Neural progenitor cell (in vitro differentiated cells): ENCODE measurements at places on chromosomes 13 and 19. TPM values are rescaled to one million over a fixed set of nuclear protein-coding genes. Genes with fewer than 3 reads are reported as not detected.

DNA sequence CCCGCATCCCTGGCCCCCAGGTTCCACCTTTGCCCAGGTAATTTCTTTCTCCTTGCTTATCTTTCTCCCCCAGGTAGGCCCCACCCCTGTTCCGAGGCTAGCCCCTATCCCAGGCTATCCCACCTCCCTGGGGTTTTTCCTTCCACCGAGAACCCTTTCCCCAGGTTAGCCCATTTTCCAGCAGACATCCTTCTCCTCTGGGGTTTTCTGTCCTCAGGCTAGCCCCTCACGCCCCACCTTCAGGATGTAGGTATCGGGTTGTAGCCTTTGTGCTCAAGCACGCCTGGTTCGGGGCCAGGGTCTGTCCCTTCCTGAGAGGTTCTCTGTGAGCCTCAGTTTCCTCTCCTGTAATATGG is 837 bp downstream of the FSD1 start:
- H3K36me3 ChIP-seq: no peaks in the 10 kb centered on the region
- no peak for DNase-seq
- no peak overlapping the region for H3K27ac ChIP-seq
- peaks cover 10% of the 10 kb centered on the region for H3K4me1 ChIP-seq
- no peaks in the 10 kb centered on the region for H3K27me3 ChIP-seq

GPC5 gene
- total RNA-seq: 0.07 and 0.77 TPM in 2 replicates

DNA sequence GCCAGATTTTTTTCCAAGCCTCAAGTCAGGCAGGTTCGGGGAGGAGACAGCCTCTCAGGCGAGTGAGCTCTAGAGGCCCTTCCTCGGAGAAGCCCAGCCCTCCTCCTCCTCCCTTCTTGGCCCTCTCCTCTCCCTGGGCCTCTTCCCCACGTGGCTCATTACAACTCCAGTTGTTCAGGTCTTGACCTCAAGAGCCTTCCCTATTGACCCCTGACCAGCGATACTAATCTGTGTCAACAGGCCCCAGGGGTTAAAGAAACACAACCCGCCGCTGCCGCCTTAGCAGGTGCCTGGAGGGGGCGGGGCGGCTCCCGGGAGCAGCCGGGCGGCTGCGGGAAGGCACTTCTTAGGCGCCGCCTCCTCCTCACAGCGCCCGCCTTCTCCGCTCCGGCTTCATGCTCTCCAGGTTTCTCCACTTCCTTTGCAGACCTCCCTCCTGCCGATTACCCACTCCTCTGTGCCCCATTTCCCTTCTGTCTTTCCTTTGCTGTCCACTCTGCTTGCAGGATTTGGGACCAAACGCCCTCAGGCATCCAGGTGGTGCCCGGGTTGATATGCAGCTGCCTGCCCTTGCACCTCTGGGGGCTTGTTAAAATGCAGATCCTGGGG is 51.0 kb downstream of the LYL1 start:
- no peak overlapping the region for H3K27ac ChIP-seq
- peak overlapping the region; percentile 16 for H3K4me3 ChIP-seq
- H3K4me1 ChIP-seq: peaks cover 58% of the 10 kb centered on the region
- H3K36me3 ChIP-seq: no peaks in the 10 kb centered on the region

- peak overlapping the region; percentile 96 for H3K27ac ChIP-seq
- peaks cover 29% of the 10 kb centered on the region for H3K4me1 ChIP-seq
- DNase-seq: no peak
- peak overlapping the region; percentile 93 for H3K4me3 ChIP-seq
These were observed 1.9 kb downstream of the LDLR start for GRCh38 chr19:11090997-11091702.

DNA sequence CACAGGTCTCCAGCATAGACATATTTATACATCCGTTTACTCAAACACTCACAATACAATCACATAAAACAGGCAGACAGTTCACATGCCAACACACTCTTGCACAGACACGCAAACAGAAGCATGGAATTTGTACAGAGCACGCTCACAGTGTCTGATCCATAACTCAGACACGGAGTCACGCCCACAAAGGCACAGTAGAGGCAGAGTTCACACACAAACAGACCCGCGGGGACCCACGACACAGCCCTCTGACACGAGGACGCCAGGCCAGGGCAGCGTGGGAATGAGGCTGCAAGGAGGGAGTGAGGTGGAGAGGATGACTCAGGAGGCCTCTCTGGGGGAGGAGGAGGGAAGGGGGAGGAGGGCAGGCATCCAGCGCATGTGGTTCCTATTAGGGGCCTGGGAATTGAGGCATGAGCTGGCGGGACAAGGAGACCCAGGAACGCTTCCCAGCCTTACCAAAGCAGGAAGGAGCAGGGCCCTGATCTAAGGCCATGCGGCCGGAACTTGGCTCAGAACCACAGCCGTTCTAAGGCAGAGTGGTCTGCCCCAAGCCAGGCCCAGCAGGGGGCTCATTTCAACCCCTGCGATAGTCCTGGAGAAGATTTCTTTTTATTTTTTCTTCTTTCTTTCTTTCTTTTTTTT is 9.1 kb upstream of the OLFM2 start:
- no peaks in the 10 kb centered on the region for H3K27me3 ChIP-seq
- DNase-seq: peak; percentile 31
- H3K4me3 ChIP-seq: no peak overlapping the region
- H3K36me3 ChIP-seq: no peaks in the 10 kb centered on the region
- H3K4me1 ChIP-seq: peaks cover 2% of the 10 kb centered on the region

DNA sequence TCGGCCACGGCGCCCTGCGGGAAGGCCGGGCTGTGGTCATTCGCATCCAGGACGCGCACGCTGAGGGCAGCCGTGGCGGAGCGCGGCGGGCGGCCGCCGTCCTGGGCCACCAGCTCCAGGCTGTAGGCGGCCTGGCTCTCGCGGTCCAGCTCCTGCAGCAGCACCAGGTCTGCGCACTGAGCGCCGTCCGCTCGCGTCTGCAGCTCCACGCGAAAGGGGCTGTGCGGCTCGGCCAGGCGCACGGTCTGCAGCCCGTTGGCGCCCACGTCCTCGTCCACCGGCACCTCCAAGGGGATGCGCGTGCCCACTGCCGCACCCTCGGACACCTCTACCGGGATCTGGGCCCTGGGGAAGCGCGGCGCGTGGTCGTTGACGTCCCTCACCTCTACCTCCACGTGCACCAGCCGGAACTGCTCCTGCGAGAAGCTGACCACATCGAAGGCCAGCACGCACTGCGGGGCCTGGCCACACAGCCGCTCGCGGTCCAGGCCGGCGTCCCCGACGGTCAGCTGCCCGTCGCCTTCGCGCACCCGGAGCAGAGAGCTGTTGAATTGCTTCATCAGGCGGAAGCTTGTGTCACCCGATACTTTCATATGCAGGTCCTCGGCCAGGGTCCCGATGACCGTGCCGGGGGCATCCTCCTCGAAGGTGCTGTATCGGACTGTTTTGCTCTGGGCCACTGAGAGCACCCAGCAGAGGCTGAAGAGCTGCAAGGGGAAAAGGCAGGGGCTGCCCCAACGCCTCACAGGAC is 583 bp downstream of the PCDH8 start:
- peaks cover 24% of the 10 kb centered on the region for H3K4me1 ChIP-seq
- DNase-seq: peak; percentile 34
- peaks cover 95% of the 10 kb centered on the region for H3K27me3 ChIP-seq
- H3K27ac ChIP-seq: no peak overlapping the region
- no peaks in the 10 kb centered on the region for H3K36me3 ChIP-seq

DNA sequence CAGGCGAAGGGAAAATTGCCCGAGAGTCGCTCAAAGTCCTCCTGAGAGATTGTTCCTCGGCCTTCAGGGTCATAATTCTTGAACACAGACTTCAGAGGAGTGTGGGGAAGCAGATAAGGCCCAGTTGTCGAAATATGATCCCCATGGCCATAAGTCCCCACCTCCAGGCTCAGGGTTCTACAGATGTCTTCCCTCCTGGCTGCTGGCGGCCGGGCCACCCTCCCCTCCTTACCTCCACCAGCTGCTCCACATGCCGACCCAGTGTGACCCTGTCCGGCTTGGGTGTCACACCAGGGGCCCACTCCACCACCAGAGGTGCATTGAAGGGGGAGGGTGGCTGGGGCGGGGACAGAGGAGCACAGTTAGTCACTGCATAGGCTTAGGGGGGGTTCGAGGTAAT is 10.1 kb downstream of the FAM98C start:
- H3K4me3 ChIP-seq: no peak overlapping the region
- DNase-seq: no peak
- H3K27me3 ChIP-seq: peaks cover 2% of the 10 kb centered on the region
- H3K36me3 ChIP-seq: no peaks in the 10 kb centered on the region
- no peak overlapping the region for H3K27ac ChIP-seq

NBEA gene
- 23.5 and 31.0 TPM in 2 replicates for total RNA-seq

GRCh38 chr13:32905864-32906180 is 110.4 kb upstream of the KL start:
- H3K4me1 ChIP-seq: no peaks in the 10 kb centered on the region
- H3K27ac ChIP-seq: no peak overlapping the region
- H3K4me3 ChIP-seq: no peak overlapping the region
- no peaks in the 10 kb centered on the region for H3K36me3 ChIP-seq
- no peaks in the 10 kb centered on the region for H3K27me3 ChIP-seq

SPRY2 gene
- 17.2 and 22.5 TPM in 2 replicates for total RNA-seq

GRCh38 chr13:112105244-112105681 is 38.3 kb downstream of the SOX1 start:
- H3K36me3 ChIP-seq: no peaks in the 10 kb centered on the region
- peaks cover 58% of the 10 kb centered on the region for H3K27me3 ChIP-seq
- H3K4me3 ChIP-seq: peak overlapping the region; percentile 55
- H3K4me1 ChIP-seq: peaks cover 71% of the 10 kb centered on the region
- peak; percentile 68 for DNase-seq
- no peak overlapping the region for H3K27ac ChIP-seq

KASH5 gene
- 0.59 TPM in 1 of 2 replicates, not detected in the other for total RNA-seq

- no peaks in the 10 kb centered on the region for H3K27me3 ChIP-seq
- H3K27ac ChIP-seq: no peak overlapping the region
- H3K36me3 ChIP-seq: no peaks in the 10 kb centered on the region
- H3K4me3 ChIP-seq: no peak overlapping the region
These were observed 72.3 kb upstream of the RFC3 start for GRCh38 chr13:33745370-33746324.

DNA sequence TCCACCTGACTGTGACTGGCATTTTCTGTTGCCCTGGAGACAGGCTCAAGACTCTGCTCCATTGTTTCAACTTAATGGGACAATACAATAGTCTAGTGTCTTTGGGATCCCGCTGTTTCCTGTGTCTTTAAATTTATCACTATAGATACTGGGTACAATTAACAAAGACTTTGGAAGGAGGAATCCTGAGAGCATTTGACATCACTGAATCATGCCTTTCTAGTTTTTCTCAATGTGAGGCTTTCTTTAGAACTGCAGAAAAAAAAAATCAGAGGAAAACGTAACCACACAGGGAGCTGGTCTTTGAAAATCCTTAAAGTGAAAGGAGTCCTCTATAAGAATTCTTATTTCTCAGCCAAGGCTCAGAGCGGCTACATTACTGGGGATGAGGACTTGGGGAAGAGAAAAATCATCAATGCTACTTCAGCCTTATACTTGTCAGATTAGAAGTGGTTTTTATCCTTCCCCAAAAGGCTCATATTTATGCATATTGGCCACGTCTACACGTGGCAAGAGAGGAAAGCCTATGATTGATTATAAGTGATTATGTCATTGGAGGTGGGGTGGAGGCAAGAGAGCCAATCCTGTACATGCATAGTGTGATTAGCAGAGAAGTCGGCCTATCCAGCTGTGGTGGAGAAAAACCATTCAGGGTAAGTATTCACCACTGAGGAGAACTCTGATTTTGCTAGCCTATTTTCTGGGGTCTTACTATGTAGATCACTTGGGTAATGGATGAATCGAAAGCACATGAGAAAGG is 34.4 kb upstream of the UBL3 start:
- no peaks in the 10 kb centered on the region for H3K36me3 ChIP-seq
- peak; percentile 78 for DNase-seq
- H3K4me1 ChIP-seq: peaks cover 38% of the 10 kb centered on the region
- peak overlapping the region; percentile 24 for H3K4me3 ChIP-seq

DNA sequence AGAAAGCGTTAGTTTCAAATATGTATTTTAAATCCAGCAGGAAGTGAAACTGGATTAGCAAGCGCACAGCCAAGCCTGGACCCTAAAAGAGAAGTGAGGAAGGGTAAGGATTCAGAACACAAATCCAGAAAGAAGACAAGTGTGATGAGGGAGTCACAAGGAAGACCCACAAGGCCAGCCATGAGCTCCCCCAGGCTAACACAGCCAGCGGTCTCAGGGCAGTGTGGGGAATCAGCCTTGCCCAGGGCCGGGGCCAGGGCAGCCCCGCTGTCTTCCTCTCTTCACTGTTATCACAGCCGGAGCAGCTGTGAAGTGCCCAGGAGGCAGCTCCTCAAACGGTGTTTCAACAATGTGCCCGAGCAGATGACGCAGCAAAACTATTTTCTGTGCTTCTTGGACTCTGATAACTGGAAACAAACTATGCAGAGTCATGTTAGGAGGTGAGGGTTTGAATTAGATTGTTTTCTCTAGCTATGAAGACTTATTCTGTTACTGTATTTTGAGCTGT is 12.2 kb upstream of the CDC16 start:
- no peaks in the 10 kb centered on the region for H3K36me3 ChIP-seq
- DNase-seq: no peak
- H3K4me3 ChIP-seq: no peak overlapping the region
- no peaks in the 10 kb centered on the region for H3K27me3 ChIP-seq

- peaks cover 13% of the 10 kb centered on the region for H3K27me3 ChIP-seq
- H3K4me3 ChIP-seq: no peak overlapping the region
- no peak overlapping the region for H3K27ac ChIP-seq
- H3K36me3 ChIP-seq: no peaks in the 10 kb centered on the region
- peak; percentile 89 for DNase-seq
These were observed 18.9 kb downstream of the VASP start for GRCh38 chr19:45526143-45526542.

SPTBN4 gene
- total RNA-seq: 2.5 and 8.4 TPM in 2 replicates

GAPDHS gene
- total RNA-seq: not detected in 2 replicates

ZNF208 gene
- not detected in 2 replicates for total RNA-seq

- H3K27me3 ChIP-seq: no peaks in the 10 kb centered on the region
- DNase-seq: no peak
- H3K36me3 ChIP-seq: no peaks in the 10 kb centered on the region
- H3K27ac ChIP-seq: no peak overlapping the region
These were observed 727.9 kb upstream of the PRR20A start for GRCh38 chr13:56412856-56413255.

DNA sequence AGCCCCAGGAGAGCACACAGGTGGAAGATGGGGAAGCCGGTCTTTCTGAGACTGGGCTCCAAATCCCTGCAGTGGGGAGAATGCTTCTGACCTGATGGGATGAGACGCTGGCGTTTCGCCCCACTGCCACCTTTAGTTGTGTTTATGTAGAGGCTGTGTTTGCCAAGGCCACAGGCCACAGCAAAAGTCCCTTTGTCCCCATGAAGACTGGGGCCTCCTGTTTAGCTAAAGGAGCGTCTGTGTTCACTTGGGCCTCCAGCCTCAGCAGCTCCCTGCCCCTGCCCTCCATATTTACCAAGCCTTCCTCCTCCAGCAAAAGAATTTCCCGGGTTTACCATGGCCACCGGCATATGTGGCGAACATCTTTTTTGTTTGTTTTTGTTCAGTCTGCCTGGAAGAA is 10.4 kb upstream of the KLK14 start:
- no peaks in the 10 kb centered on the region for H3K27me3 ChIP-seq
- H3K36me3 ChIP-seq: no peaks in the 10 kb centered on the region
